ENCODE measurements at places on chromosomes 13 and 19. TPM values are rescaled to one million over a fixed set of nuclear protein-coding genes. Genes with fewer than 3 reads are reported as not detected.

CABP5 gene
- total RNA-seq: not detected

RUBCNL gene
- 0.24 TPM for total RNA-seq

PSG6 gene
- total RNA-seq: not detected

SPACA4 gene
- total RNA-seq: not detected

KLK15 gene
- total RNA-seq: not detected

ATP4A gene
- 0.02 TPM for total RNA-seq

GRIN3B gene
- 3.3 TPM for total RNA-seq

ACER1 gene
- total RNA-seq: not detected

ZNF575 gene
- 1.8 TPM for total RNA-seq

PCSK4 gene
- 0.38 TPM for total RNA-seq

AMH gene
- total RNA-seq: 16.9 TPM

ZNF333 gene
- 2.4 TPM for total RNA-seq

TGFB1 gene
- total RNA-seq: 108 TPM

FCAR gene
- total RNA-seq: not detected

SHKBP1 gene
- total RNA-seq: 132 TPM

TMPRSS9 gene
- not detected for total RNA-seq

PALM3 gene
- 2.1 TPM for total RNA-seq

BICRA gene
- total RNA-seq: 18.8 TPM

CYP4F12 gene
- 2.1 TPM for total RNA-seq

ADGRE3 gene
- not detected for total RNA-seq

MADCAM1 gene
- 0.19 TPM for total RNA-seq

LILRB2 gene
- 0.06 TPM for total RNA-seq

SIAH3 gene
- not detected for total RNA-seq

KIR3DL2 gene
- not detected for total RNA-seq

All from A549 treated with dexamethasone at 1 μM for 4 hours (cell line).